Right kidney (tissue), 9 donors: ENCODE measurements at places on chromosomes 16 and 17.

GRCh38 chr17:41324180-41325075 is 8.9 kb upstream of the KRTAP17-1 start:
- peak; percentile 33 for DNase-seq

- DNase-seq = no peak
These were observed 4.0 kb upstream of the ZNF267 start for GRCh38 chr16:31869511-31870201.

DNA sequence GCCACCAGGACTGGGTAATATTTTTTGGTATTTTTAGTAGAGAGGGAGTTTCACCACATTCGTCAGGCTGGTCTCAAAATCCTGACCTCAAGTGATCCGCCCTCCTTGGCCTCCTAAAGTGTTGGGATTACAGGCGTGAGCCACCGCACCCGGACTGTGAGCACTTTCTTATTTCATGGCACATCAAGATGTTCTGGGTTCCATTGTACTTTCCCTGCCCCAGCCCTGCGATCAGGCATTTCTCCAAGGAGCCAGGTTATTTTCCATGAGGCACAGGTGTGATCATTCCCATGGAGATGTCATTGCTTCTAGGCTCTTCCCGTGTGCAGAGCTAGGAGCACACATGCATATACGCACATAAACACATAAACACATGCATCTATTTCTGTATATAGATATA is 2.6 kb upstream of the ANKRD40CL start:
- DNase-seq = no peak

DNA sequence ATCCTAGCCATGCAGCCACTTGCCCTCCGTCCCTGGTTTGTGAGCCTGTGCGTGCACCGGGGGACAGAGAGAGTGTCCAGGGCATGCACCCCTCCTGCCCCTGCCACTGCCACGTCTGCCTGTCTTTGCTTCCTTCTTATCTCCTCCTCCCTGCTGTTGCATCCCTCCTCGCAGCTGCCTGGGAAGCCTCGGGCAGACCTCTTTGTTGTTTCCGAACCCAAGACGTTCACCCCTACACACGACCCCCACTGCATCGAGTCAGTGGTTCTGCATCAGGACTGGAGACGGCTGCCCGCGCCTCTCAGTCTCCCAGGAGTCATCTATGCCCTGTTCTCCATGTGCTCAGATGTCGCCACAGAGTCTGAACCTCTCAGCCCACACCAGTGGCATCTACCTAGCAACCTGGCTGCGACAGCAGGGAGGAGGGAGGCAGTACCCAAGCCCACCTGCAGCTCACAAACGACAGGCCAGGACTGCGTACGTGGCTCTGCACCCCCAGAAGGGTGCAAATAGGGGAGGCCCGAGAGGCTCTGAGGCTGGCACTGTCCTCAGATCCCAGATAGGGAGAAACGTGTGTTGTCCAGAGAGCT is 5.2 kb downstream of the TIMP2 start:
- DNase-seq = peak; percentile 51

DNA sequence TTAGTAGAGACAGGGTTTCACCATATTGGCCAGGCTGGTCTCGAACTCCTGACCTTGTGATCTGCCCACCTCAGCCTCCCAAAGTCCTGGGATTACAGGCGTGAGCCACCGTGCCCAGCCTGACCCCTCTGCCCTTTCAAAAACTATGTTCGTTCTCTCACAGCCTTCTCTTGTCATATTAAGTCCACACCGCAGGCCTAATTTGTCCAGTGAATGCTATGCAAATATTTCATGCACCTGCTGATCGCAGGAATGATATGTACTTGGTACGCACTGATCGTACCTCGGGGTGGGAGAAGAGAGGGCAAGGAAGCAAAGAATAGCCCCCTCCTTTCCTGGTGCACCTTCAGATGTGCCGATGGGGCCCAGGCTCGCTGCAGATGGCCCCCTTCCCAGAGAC is 3.0 kb upstream of the BIRC5 start:
- no peak for DNase-seq

DNA sequence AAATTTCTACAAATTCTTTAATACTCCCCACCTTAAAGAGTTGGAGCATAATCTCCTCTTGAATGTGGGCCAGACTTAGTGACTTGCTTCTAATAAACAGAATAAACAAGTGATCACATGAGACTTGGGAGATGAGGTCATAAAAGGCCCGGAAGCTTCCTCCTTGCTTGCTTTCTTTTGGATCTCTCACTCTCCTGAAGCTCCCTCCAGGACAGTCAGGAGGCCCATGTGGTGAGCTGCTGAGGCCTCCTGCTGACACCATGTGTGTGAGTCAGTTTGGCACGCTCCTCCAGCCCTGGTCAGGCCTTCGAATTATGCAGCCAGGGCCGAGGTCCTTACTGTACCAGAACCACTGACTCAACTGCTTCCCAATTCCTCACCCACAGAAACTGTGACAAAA is 53.2 kb downstream of the NDEL1 start:
- no peak for DNase-seq

DNA sequence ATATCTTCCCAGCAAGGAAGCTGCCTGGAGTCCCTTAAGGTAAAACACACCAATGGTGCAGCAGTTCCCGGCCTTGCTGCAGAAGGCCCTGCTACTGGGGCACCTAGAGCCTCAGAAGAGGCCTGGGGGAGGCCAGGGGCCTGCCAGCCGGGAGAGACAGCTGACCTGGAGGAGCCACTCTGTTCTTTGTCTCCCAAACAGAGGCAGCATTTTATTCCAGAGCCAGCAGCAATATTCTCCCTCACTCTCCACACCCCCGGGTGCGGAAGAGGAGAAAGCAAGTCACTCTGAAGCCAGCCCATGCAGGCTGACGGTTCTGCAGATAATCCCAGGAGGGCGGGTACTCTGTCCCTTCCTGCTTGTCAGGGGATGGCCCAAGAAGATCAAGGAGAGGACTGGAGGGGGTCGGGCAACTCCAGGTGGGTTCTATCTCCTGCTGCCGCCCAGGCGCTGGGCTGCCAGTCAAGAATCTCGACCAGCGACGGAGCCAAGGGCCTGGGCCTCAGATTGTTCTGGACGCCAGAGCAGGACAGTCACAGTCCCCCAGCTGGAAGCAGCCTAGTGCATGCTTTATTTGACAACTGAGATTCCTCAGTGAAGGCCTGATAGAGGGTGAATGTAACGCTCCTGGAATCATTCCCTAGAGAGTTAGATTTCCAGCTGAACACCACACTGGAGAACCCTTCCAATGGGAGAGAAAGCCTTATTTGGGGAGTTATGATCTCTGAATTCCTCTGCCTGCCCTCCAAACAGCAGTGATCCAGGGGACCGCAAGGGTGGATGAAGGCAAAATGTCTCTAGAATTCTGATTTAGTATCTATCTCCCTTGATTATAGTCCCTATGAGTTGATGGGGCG is 1.1 kb upstream of the KIFC3 start:
- DNase-seq = no peak

DNA sequence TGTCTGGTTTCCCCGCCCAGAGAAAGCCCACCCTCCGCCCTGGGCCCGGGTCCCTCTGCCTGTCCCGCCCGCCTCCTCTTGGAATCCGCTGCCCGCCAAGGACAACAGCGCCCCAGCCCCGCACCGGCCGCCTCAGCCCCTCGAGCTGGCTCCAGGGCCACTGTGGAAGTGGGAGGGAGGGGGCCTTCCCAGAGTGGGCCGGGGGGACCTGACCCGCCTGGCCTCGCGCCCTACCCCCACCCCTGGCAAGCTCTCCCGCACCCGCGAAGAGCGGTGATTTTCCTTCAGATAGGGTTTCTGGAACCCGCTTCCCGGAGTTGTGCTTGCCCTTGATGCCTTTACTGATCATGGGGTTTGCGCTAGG is 2.3 kb upstream of the CBX8 start:
- peak; percentile 66 for DNase-seq

DNA sequence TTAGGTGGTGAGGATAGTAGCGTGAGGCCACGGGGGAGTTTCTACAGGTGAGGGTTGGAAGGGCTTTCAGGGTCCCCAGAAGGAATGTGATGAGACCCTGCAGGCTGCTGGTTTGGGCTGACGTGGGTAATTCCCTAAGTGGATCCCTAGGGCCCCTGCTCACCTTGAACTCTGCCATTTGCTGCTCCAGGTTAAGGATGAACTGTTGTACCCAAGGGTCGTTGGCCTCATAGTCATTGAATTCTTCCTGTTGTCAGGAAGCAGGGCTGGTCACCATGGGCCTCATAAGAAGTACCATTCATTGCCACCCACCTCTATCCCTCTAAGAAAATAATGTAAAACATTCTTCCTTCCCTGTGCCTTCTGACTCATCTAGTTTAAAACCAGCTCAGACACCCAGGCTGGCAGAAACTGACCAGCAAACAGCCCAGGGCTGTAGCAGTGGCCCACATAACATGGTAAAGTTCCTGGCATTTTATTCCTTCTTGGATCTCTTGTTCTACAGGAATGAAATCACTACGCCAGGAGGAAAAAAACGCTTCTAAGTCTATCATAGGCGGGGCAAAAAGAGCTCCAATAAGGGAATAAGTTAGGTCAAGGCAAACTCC is 27.6 kb downstream of the FCSK start:
- no peak for DNase-seq

- DNase-seq = no peak
These were observed 119.9 kb upstream of the SMURF2 start for GRCh38 chr17:64781810-64782555.

DNA sequence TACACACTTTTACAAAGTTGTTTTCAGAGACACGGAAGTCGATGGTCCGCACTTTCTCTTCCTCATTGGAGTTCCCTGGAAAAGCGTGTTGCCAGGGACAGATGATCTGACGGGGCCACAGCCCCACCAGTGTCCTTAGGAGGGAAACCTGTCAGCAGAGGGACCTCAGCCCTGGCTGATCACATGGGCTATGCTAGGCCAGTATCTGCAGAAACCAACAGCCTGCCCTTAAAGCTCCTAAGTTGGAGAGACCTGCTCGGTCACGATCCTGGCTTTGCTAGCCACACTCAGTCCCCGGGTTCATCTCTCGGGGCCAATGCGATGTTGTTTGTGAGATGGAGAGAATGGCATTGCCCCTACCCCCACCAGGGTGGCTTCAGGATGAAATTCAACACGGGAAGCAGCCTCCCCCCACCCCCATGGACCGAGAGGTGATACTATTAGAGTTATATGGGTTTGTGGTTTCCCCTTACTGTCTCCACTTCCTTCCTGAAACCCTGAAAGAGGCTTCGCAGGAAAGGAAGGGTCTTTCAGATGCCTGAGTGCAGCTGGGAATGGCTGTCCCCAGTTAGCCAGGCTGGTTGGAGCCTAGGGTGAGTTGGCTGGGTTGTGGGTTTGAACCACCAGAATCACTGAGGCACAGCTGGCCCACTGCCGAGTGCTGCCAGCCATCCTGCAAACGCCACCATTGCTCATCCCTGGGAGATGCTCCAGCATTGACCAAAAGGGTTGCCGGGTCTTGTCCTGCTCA is 16.6 kb downstream of the RMI2 start:
- DNase-seq = peak; percentile 32
